Activated CD4-positive, alpha-beta memory T cell treated with anti-CD3 and anti-CD28 coated beads, Interleukin-2, amount 10 ng/mL, durations not matched to agents 7 days and 5 days (primary cell): ENCODE measurements at places on chromosomes 6 and 20. TPM values are rescaled to one million over a fixed set of nuclear protein-coding genes. Genes with fewer than 3 reads are reported as not detected.
A peak's percentile ranks its signal among the peaks of the same experiment; 100 is the strongest.

DNA sequence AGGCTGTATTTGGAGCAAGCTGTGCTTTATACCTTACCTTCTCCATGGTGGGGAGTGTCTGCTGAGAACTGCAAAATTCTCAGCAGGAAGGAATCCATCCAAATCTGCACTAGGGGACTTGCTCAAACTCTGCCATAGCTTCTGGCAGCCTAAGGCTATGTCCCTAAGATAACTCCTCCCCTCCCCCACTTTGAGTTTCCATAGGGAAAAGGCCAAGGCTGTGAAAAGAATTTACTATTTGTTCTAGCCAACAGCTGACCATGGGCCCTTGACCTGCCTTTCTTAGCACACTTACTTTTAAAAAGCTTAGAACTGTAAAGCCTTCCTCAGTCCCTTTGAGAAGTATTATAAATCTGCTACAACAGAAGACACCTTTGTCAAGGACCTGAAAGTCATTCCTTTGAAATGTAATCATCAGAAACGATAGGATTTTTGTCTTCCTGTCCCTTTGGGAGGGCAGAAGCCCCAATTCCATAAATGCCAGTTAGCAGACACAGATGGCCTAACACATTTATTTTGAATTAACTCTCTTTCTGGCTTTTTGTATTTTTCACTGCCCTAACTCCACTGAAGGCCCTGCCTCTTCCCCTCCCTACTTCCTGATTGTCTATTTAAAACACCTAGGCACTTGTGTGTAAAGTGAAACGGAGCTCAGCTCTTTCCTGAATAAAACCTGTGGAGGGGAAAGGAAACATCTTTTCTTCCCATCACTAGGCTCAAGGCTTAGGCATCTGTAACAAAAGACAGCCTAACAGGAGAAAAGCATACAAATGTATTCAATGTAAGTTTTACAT lies 157.1 kb downstream of the AKAP7 start:
- H3K36me3 ChIP-seq = no peaks in the 10 kb centered on the region
- no peak overlapping the region for H3K4me3 ChIP-seq
- no peaks in the 10 kb centered on the region for H3K27me3 ChIP-seq
- no peak for DNase-seq
- no peak overlapping the region for H3K27ac ChIP-seq
- no peaks in the 10 kb centered on the region for H3K4me1 ChIP-seq

DNA sequence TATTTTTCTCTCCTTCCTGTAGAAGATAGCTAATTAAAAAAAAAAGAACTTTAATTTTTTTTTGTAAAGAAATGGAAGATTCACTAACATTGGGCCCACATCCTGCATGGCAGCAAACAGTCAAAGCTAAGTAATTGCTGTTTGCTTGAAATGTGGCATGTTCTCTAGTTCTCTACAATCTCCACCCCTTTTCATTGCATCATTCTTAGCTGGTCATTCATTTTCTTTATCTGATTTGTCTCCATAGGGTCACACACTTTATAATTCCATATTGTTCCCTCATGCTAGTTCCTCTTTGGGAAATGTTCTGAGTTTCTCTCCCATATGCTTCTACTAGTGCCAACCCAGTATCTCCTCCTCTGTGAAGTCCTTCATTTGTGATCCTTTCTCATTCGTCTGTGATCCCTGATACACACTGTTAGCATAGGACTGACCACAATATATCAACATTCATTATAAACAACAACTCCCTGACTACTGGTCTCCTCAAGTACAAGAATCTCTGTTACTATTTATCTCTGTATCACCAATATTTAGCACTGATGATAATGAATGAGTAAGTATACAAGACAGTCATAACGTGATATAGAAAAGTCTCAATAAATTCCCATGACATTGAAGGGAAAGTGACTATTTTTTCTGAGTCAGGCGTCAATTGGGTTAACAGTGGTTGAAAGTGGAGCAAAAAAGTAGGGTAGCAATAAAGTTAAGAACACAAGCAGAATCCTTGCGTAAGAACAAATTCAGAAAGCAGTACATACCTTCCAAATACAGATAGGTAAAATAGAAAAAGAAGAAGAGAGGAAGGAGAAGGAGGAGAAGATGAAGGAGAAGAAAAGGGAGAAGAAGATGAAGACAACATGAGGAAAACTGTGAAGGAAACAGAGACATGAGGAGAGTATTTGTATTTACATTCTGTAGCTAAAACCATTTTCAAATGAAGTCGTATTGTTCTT lies 33.2 kb upstream of the MYB start:
- H3K27me3 ChIP-seq = no peaks in the 10 kb centered on the region
- H3K4me1 ChIP-seq = peaks cover 55% of the 10 kb centered on the region
- H3K4me3 ChIP-seq = no peak overlapping the region
- H3K27ac ChIP-seq = no peak overlapping the region
- DNase-seq = no peak

GRCh38 chr20:9409352-9409751 lies 105.0 kb upstream of the LAMP5 start:
- no peak for DNase-seq
- H3K36me3 ChIP-seq = no peaks in the 10 kb centered on the region
- no peaks in the 10 kb centered on the region for H3K27me3 ChIP-seq
- H3K4me1 ChIP-seq = no peaks in the 10 kb centered on the region
- no peak overlapping the region for H3K4me3 ChIP-seq

DNA sequence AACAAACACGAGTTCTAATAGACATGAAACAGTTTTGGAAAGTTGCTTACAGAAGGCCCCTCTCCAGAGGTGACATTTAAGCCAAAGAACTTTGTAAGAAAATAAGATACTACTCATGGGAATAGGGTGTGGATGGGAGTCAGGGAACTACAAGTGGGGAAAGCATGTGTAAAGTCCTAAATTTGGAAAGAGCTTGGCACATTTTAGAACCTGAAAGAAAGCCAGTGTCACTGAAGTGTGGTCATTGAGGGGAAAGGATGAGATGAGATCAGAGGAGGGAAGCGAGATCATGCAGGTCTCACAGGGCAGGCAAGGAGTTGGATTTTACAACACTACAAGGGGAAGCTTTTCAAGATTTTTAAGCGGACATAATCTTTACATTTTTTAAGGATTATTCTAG lies 38.0 kb downstream of the VGLL2 start:
- H3K27ac ChIP-seq = no peak overlapping the region
- H3K27me3 ChIP-seq = no peaks in the 10 kb centered on the region
- no peak for DNase-seq
- H3K36me3 ChIP-seq = no peaks in the 10 kb centered on the region

GRCh38 chr6:158698931-158699330 lies 49.1 kb downstream of the SYTL3 start:
- no peaks in the 10 kb centered on the region for H3K27me3 ChIP-seq
- no peak for DNase-seq
- H3K36me3 ChIP-seq = peaks cover 37% of the 10 kb centered on the region
- H3K27ac ChIP-seq = no peak overlapping the region

- no peak overlapping the region for H3K4me3 ChIP-seq
- no peak for DNase-seq
- H3K4me1 ChIP-seq = peaks cover 49% of the 10 kb centered on the region
Measured at GRCh38 chr6:149855040-149855654, 9.0 kb downstream of the LRP11 start.

DNA sequence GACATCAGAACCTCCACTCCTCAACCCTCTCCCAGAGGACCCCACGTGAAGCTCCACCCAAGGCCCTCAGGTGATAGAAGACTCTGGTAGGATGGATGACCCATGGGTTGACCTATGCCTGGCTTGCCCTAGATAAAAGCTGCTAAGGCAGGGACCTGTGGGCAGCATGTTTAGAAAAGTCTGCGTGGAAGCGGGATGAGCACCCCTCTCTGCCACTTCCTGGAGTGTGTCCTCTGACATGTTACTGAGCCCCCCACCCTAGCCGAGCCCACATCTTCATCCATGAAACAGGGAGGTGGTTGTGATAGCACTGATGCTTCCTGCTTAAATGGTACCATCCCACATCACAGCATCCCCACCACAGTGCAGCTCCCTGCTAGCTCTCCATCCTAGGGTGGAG lies 21.8 kb downstream of the MOCS1 start:
- no peak overlapping the region for H3K27ac ChIP-seq
- no peak overlapping the region for H3K4me3 ChIP-seq
- DNase-seq = no peak
- H3K4me1 ChIP-seq = no peaks in the 10 kb centered on the region
- no peaks in the 10 kb centered on the region for H3K27me3 ChIP-seq
- no peaks in the 10 kb centered on the region for H3K36me3 ChIP-seq

DNA sequence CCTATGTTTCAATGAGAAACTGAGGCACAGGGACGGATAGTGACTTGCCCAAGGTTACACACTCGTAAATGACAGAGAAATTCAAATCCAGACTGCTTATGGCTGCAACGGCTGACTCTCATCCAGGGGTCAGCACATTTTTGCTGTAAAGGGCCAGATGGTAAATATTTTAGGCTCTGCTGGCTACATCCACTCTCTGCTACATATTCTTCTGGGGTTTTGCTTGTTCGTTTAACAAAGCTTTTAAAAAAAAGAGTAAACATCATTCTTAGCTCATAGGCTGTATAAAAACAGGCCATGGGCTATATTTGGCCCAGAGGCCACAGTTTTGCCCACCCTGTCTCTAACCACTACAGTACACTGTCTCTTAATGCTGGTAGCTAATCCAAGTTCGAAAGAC lies 103.4 kb downstream of the PREX1 start:
- H3K4me1 ChIP-seq = peaks cover 66% of the 10 kb centered on the region
- peak overlapping the region; percentile 5 for H3K27ac ChIP-seq
- no peaks in the 10 kb centered on the region for H3K27me3 ChIP-seq

- H3K27me3 ChIP-seq = peaks cover 11% of the 10 kb centered on the region
- peaks cover 17% of the 10 kb centered on the region for H3K4me1 ChIP-seq
- H3K27ac ChIP-seq = no peak overlapping the region
- H3K36me3 ChIP-seq = no peaks in the 10 kb centered on the region
- no peak for DNase-seq
Measured at GRCh38 chr6:33160728-33161344, 31.4 kb downstream of the COL11A2 start.

DNA sequence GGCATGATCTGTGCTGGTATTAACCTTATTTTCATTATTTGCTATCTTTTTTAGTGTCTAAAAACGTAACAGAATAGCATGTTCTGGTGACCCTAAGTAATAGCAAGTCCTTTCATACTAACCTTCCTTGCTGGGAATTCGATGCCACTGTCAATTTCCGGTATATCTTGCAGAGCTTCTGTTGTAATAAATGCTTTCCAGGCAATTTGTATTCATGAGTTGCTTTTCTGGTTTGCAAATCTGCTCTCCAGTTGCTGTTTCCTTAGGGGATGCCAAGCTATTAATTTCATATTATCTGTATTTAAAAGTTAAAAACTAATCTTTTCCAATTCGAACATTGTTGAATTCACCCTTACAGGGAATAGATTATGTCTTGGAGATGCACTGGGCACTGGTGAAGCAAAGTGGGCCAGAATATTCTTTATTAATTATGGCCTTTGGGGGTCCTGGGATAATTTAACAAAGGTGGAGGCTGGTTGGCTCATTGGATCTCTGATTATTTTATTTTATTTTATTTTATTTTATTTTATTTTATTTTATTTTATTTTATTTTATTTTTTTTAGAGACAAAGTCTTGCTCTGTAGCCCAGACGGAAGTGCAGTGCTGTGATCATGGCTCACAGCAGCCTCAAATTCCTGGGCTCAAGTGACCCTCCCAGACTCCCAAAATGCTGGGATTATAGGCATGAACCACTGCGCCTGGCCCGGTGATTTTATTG lies 123.6 kb upstream of the GLP1R start:
- no peak overlapping the region for H3K4me3 ChIP-seq
- peaks cover 19% of the 10 kb centered on the region for H3K27me3 ChIP-seq
- DNase-seq = no peak
- H3K4me1 ChIP-seq = peaks cover 1% of the 10 kb centered on the region
- no peak overlapping the region for H3K27ac ChIP-seq
- H3K36me3 ChIP-seq = no peaks in the 10 kb centered on the region

DNA sequence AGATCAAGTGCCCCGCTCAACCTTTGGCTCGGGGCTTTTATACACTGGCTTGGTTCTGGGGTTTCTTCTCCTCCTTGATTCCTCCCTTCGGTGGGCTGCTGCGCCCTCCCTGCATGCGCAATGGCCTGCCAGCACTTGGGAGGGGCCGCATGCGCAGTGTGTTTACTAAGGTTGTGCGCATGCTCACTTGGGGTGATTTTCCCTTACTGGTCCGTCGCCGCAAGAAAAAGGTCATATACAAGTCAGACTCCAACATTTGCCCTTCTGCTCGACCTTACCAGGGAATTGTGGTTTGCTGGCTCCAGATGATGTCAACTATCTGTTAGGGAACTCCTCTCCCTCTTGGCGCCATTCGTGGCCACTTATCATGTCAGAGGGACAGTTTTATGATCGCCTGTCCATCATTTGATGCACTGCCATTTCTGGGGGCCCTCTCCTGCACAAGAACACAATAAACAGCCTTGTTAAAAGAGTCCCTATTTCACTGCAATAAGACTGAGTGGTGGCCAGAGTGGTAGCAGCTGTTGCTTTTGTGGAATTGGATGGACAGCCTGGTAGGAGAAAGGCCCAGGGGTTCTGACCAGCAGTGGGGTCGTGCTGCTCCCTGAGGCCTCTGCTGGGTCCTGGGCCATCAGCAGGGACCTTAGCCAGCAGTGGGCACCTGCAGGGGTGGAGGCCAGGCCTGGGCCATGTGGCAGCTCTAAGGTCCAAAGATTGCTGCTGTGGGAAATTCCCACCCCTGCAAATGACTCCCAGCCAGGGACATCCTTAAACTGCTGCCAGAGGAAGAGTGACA lies 2.8 kb upstream of the LBP start:
- no peak for DNase-seq
- no peaks in the 10 kb centered on the region for H3K36me3 ChIP-seq
- H3K27me3 ChIP-seq = peaks cover 5% of the 10 kb centered on the region
- no peak overlapping the region for H3K27ac ChIP-seq
- no peak overlapping the region for H3K4me3 ChIP-seq

- DNase-seq = no peak
- peaks cover 24% of the 10 kb centered on the region for H3K4me1 ChIP-seq
- H3K27ac ChIP-seq = no peak overlapping the region
- peaks cover 57% of the 10 kb centered on the region for H3K27me3 ChIP-seq
Measured at GRCh38 chr6:166228839-166229528, 61.3 kb upstream of the TBXT start.

GRCh38 chr20:47988676-47989075 lies 203.4 kb upstream of the SULF2 start:
- no peaks in the 10 kb centered on the region for H3K4me1 ChIP-seq
- H3K36me3 ChIP-seq = no peaks in the 10 kb centered on the region
- DNase-seq = no peak
- no peak overlapping the region for H3K27ac ChIP-seq
- no peak overlapping the region for H3K4me3 ChIP-seq

- H3K27me3 ChIP-seq = peaks cover 10% of the 10 kb centered on the region
- H3K36me3 ChIP-seq = no peaks in the 10 kb centered on the region
- no peak overlapping the region for H3K4me3 ChIP-seq
- H3K27ac ChIP-seq = no peak overlapping the region
- no peak for DNase-seq
Measured at GRCh38 chr6:134723081-134723871, 226.6 kb downstream of the ALDH8A1 start.

- H3K4me3 ChIP-seq = no peak overlapping the region
- no peaks in the 10 kb centered on the region for H3K36me3 ChIP-seq
- no peak overlapping the region for H3K27ac ChIP-seq
- H3K4me1 ChIP-seq = peaks cover 2% of the 10 kb centered on the region
Measured at GRCh38 chr20:555976-556385, 12.4 kb upstream of the CSNK2A1 start.

GRCh38 chr6:126010040-126010439 lies 23.7 kb downstream of the TRMT11 start:
- no peak for DNase-seq
- no peak overlapping the region for H3K27ac ChIP-seq
- no peaks in the 10 kb centered on the region for H3K27me3 ChIP-seq
- no peaks in the 10 kb centered on the region for H3K4me1 ChIP-seq
- peaks cover 33% of the 10 kb centered on the region for H3K36me3 ChIP-seq

SYNDIG1 gene
- total RNA-seq = not detected

OR2B3 gene
- not detected for total RNA-seq

KAT14 gene
- total RNA-seq = 13.4 TPM

STX11 gene
- 25.0 TPM for total RNA-seq

FRMD1 gene
- total RNA-seq = not detected

TTK gene
- 34.4 TPM for total RNA-seq

KIF25 gene
- total RNA-seq = not detected

PRRT1 gene
- total RNA-seq = 0.13 TPM

CENPB gene
- total RNA-seq = 68.0 TPM

TSBP1 gene
- not detected for total RNA-seq
